ENCODE measurements at places on chromosomes 7 and 10.

GRCh38 chr10:673492-673891, 16.0 kb downstream of the DIP2C start:
- DNase-seq = no peak

DNA sequence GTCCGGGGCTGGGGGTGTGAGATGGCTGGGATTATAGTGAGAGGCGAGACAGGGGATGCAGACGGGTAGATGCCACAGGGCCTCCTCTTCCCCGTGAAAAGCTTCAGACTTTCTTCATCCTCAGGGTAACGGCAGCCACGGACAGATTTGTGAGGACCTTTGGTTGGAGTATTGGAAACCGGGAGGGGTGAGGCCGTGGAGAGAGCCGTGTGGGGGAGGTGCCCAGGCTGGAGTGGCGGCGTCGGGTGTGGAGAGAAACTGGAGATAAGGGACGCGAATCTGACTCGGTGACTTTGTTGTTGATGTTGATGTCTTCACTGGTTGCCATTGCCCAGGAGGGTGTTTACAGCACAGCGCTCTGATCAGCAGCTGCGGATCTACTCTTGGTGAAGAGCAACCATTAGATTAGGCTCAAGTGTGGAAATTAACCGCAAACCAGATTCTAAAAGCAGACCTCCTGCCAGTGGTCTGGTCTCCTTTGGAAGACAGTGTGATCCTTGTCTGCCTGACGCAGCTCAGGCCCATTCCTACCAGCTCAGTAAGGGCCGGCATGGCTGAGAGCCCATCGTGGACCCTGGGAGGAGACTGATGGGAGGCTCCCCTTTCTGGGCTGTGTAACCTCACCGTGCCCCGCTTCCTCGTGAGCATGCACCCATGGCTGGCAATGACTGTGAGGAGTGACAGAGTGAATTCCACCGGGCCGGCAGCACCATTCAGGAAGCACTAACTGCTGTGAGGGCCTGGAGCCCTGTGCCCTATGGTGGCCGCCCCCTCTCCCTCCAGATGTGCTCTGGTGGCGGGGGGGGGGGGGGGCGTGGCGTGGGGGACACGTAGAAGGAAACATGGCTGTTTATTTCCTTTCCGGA, 90.3 kb downstream of the INPP5A start:
- no peak for DNase-seq

DNA sequence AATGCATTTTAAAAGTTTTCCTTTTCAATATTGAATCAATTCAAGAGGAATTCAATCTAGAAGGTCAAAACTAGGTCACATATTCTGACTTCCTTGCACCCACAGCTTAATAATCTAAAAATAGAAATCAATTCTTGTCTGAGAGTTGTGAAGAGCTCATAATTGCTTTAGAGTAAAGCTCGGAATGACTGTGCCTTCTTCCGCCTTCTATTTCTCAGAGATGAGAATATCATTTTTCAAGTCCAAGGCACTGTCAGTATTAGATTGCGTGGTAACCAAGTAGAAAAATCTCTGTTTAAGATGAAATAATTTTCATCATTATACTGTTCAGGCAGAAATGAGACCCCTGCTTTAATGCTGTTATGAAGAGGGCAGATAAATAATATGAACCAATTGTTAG, 272.2 kb upstream of the NFE2L3 start:
- DNase-seq = no peak

DNA sequence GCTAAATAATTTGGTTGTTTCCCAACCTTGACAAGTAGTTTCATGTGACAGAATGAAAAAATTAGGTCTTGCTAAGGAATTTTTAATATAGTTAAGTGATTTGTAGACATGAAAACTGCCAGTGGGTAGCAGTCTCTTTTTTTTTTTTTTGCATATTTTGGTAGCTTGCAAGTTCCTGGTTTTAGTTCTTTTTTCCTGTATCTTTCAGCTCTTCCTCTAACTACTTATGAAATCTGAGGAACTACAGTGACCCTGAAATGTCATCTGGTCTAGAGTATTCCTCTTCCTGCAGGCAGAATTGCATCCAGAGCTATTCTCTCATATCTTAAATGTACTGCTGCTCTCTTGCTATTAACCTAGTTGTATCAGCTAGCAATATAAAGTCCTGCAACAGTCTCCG, 160.4 kb downstream of the HDAC9 start:
- DNase-seq = no peak

DNA sequence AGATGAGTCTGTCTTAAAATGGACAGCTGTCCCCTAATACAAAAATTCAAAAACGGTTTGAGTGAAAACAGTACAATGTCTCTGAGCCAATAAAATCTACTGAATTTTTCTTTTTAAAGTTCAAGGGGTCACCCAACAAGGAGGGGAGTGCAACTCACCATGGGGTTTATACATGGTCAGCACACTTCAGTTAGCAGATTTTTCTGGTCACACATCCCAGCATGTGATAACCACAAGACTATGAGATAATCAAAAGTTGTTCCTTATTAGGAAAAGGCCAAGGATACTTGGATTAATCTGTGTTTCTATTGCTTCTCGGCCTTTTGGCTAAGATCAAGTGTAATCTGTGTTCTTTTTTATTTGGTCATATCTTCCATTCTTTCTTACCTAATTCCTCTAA, 31.6 kb downstream of the ABCB5 start:
- DNase-seq = no peak

- DNase-seq = no peak
These were observed 4.7 kb downstream of the BLVRA start for GRCh38 chr7:43763183-43763582.

DNA sequence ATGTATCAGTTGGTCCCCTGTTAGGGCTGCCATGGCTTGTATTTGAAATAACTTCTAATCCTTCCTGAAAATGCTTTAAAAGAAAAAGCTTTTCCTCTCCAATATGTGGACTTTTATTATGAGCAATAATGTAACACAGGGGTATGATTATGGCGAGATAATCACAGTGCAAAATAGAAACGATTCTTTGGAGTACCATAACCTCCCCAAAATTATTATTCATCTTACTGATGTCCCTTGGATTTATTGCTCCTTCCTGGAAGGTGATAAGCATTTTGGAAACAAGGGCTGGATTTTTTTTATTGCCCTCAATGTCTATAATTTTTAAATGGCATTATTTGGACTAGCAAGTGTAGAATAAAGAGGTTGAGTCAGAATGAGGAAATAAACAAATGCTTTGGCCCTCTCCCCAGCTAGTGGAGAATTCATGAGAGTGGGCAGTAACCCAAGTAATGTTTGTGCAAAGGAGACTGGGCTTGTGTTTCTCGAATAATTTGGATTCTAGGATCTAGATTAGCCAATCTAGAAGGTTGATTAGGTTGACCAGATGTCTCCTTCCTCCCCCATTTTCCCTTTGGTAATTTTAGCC, 403.9 kb upstream of the CELF2 start:
- no peak for DNase-seq

- DNase-seq = no peak
These were observed 685.2 kb downstream of the REEP3 start for GRCh38 chr10:64206409-64206808.

GRCh38 chr10:78813526-78813925, 255.2 kb upstream of the ZMIZ1 start:
- DNase-seq = no peak

GRCh38 chr10:19961076-19962053, 145.1 kb downstream of the PLXDC2 start:
- DNase-seq = no peak

GRCh38 chr7:26865094-26865388, 651 bp upstream of the SKAP2 start:
- DNase-seq = peak; percentile 23

- peak; percentile 4 for DNase-seq
These were observed 32.1 kb upstream of the HECTD2 start for GRCh38 chr10:91378061-91378460.

DNA sequence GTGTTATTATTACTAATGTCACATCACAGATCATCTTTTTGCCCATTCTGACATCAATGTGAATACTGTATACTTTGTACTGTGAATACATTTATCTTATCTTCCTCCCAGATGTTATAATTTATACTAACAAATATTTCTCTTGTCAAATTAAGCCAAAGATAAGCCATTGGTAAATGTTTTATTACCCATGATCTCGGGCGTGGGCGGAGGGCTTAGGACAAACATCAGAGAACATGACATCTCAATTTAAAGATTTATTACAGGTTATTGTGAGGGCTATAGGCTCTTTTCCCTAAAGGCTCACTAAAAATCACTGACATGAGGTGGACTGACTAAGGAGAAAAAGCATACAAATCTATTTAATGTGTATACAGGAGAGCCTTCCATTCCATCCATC, 58.2 kb upstream of the DGKB start:
- DNase-seq = no peak

DNA sequence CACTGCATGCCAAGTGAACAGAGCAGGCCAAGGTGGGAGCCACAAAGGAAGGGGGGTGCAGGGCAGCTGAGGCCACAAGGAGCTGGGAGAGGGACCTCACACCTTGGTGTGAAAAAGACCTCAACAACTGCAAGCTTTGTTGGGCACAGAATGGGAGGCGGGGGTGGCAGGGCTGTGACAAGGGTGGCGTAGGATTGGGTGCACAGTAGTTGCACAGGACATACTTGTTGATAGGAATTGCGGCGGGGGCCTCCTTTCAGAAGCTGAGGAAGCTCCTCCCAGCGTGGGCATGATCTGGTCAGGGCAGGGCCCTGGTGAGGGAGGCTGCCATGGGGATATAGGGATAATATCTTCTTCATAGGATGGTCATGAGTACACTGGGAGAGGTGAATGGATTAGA, 25.8 kb downstream of the POLL start:
- no peak for DNase-seq

DNA sequence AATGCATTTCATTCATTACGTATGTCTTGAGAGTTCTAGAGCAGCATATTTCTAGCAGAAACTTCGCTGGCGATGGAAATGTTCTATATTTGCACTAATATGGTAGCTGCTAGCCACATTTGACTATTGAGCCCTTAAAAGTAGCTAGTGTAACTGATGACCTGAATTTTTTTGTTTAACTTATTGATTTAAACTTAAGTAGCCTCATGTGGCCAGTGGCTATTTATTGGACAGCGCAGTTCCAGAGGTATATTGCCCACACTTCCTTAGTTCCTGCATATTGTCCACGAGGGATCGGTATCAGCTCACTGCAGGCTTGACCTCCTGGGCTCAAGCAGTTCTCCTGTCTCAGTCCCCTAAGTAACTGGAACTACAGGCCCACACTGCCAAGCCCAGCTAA, 3.7 kb downstream of the PSTK start:
- DNase-seq = no peak

DNA sequence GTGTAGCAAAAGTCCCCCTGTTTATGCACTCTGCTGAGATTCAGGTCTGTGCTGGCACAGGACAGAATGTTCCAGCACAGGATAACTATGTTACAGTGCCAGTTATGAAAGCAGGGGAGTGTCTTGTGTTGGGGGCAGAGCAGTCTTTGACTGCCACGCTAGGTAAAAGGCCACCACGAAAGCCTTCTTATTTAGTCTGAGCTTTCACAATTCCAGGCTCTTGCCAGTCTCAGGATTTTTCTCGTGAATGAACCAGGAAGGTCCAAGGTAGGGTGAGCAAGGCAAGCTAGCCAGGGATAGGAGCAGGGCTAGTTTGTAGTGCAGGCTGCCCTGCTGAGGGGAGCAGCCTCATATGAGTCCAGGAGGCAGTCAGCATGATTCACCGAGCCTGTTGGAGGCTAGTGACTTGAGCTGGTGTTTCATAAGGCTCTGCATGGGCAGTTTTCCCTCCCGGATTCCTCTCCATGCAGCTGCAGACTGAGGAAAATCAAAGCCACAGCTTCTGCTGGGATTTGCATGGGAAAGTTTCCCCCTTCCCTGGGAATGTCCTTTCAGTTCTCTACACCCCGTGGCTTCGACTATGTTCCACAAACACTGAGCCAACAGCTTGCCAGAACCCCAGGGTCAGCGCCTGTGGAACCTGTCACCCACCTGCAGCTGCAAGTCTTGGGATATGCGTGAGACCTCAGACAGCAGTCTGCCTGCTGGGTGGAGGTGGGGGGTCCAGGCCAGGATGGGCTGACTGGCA, 112.3 kb downstream of the JCAD start:
- DNase-seq = no peak

GRCh38 chr10:2438248-2438939, 629.0 kb upstream of the PFKP start:
- no peak for DNase-seq

DNA sequence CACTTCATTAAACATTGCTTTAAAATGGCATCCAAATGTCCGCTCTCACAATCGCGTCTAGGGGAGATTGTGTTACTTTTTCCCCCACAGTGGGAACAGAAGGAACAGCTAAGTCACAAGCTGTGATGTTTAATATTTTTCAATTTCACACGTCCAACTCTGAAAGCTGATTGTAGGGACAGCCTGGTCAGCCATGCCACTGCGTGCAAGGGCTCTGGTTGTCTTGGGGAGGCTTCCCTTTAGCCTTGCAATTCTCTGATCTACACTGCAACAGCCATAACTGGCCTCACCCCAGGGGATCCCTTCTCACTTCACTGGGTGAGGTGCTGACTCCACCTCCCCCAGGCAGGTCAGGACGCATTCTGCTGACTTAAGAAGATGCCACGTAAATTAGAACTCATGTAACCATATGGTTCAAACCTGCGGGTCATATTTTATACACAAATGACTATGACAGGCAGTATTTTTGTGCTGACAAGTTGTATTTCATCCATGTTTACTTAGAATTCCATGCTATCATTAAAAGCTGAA, 425.2 kb upstream of the NFE2L3 start:
- DNase-seq = no peak

DNA sequence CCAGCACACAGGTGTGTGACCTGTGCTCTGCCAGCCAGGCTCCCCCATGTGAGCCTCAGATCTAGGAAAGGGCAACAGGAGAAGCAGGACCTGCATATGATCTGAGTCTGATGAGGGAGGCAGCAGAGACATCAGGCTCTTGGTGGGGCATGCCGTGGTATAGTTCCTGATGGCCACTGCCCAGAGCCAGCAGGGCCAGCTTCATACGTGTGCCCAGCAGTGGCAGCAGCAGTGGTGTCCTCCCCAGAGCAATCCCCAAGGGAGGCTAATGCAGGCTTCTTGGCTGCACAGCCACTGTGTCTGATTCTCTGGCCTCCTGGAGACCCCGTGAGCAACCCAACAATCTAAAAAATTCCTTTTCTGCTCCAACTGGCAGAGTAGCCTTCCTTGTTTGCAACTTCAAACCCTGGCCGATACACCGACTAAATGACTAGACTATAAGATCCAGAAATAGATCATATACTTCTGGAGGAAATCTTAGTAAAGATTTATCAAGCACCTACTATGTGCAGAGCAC, 230.6 kb upstream of the ZMIZ1 start:
- DNase-seq = no peak

DNA sequence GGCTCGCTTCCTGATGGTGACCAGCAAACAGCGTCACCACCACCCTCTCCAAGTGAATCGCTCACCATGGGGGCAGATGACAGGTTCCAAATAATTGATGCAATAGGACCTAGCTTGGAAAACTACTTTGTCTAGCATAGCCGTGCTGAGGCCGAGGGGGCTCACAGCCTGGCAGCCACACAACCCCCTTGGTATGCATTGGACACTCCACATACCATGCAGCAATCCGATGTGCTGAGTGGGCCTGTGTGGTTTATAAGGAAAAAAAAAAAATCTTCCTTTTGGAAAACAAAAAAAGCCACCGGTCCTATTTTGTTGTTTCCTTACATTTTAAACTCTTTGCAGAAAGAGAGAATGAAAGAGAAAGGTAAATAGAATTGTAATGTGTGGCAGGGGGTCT, 15.1 kb downstream of the GATA3 start:
- no peak for DNase-seq

Measured in stimulated activated naive CD4-positive, alpha-beta T cell treated with Interleukin-2 at 50 U/mL for 16 hours (primary cell).